NCI-H1048 (cell line): ENCODE measurements at places on chromosomes 1 and 21.

- DNase-seq = no peak
Measured at GRCh38 chr1:11924334-11925195, 1.7 kb downstream of the KIAA2013 start.

DNA sequence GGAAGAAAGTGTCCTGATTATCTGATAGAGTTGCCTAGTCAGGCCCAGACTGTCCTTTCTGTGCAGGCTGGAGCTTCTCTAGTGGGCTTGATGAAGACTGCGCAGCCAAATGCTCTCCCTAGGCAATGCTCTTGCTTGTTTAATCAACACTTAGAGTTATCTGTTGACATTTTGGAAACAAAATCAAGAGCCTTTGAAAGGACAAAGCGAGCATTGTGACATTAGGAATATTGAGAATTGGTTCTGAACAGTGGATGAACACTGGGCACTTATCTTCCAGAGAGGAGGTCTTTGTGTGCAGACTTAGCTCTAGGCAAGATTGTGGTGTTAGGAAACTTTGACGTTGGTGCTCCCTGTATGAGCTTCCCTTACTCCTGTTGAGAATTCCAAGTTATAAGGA is 94.5 kb downstream of the DNTTIP2 start:
- DNase-seq = no peak

DNA sequence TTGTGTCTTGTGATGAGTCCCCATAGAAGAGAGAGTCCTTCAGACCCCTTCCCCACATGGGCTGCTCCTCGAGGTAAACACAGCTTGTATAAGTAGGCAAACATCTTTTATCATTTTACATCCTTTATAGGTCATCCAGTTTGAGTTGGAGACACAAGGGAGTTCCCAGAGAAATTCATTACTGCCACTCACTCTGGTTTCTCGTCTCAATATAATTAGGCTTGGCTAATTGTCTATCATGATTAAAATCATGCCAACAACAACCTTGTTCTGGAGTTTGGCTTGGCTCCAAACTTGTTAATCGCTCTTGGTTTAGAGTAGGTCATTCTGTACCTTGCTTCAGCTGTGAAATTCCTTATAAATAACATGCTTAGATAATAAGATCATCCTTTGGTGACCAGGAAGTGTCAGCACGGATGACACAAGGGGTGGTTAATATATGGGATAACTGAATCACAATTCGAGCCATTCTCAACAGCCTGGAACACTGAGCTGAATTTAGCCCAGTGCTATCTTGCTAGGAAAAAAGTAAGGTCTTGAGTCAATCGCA is 70.7 kb upstream of the DAB1 start:
- DNase-seq = no peak

GRCh38 chr1:161132410-161133219 is at the start of gene DEDD:
DEDD (minus strand) TSS chr1:161132667; CDS start chr1:161124462, 8,205 bp downstream.
- peak; percentile 90 for DNase-seq

GRCh38 chr1:68301471-68302001 is 69.2 kb upstream of the WLS start:
- DNase-seq = no peak

DNA sequence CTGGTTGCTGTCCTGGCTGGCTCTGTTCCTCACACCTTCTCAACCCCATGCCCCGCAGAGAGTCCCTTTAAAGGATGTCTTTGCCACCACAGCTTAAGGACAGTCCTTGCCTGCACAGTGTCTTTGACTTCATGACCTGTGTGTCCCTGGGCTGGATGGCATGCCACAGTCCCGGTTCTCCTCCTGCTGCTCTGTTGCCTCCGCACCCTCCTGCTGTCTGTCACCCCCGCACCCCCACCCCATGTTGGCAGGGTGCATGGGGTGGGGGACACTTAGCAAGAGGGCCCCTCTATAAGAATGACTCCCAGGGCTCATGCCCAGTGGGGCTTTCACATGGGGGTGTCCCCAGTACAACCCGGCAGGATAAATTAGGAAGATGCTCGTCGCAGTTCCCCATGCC is 41.6 kb upstream of the PADI1 start:
- DNase-seq = no peak

GRCh38 chr1:100354971-100355394 is 2.7 kb downstream of the CDC14A start:
- no peak for DNase-seq

- DNase-seq = no peak
Measured at GRCh38 chr1:54323324-54323739, 82.9 kb downstream of the SSBP3 start.

DNA sequence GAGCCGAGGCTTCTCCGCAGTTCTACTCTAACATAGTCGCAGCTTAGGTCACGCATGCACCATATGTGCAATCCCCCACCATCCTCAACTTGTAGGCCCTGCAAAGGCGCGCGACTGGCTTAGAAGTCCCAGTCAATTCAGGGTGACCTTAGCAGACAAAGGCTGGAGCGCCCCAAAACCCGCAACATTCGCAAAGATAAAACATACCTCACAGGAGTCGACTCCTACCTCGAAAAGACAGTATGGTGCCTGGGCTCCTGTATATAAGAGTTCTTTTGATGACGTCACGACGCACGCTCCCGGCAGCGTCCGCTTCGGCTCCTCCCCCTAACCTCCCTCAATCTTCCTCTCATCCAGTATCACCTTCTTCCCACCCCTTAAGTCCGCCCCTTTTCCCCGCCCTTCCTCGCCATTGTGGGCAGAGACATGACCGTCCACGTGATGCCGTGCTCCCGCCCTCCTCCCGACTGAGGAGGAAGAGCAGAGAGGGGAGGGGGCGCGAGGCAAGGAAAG is at the start of gene GAS5:
GAS5 (minus strand) TSS at position 237 of the 513 bp plus-strand sequence.
- peak; percentile 100 for DNase-seq

DNA sequence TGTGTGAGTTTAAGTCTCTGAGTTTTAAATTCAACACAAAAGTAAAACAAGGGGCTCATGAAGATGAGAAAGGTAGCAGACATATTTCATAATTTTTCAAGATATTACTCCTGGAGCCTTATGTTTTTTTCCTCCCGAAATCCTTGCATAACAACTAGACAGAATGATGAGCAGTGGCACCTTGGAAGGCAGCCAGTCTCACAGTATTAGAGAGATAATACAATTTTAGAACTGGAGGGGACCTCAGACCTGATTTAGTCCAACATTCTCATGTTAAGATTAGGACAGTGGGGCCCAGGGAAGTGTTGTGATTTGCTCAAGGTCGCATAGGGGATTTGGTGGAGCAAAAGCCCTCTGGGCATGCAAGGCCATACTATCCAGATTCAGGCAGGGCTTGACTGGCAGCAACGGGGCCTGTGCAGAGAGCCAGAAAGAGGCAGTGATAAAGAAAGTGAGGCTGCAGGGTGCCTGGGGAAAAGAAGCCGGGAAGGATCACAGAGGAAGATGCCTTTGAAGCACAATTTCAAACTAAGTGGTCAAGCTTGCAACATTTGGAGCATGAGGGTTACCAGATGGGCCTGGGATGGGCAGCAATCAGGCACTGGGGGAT is 31.4 kb upstream of the BCL9 start:
- no peak for DNase-seq

GRCh38 chr1:187691439-187691838 is 862.7 kb downstream of the PLA2G4A start:
- DNase-seq = no peak

DNA sequence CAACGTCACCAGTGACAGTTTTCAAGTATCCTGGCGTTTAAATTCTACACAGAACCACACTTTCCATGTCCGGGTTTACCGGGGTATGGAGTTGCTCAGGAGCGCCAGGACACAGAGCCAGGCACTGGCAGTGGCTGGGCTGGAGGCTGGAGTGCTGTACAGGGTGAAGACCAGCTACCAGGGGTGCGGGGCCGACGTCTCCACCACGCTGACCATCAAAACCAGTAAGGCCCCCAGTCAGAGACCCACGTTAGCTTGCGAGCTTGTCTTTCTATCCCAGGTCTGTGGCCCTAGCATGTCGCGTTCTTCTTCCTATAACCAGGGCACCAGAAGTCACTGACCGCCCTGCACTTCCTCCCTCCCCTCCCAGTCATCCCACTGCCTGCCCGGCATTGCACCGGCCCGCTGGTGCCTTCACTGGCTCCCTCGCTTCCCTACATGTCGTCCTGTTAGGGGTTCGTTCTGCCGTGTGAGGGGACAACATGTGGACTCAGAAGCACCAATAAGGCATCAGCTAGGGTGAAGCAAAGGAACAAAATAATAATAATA is 27.9 kb downstream of the UMODL1 start:
- no peak for DNase-seq

GRCh38 chr21:24994717-24995116 is 612.6 kb downstream of the MRPL39 start:
- no peak for DNase-seq

DNA sequence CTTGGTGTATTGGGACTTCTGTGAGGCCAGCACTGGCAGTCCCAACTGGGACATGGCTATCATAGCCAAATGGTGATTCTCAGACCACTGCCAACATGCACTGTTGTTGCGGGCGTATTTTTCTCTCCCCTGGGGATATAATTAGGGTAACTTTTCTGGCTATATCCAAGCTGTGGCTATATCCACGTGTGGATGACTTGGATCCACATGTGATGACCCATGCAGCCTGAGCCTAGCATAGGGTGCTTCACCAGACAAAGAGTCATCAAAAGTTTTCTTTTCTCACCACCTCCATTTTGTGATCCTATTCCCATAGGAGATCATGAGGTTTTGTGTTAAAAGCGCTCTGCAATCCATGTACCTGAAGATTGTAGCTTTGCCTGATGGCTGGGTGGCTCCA is 51.2 kb upstream of the CSF3R start:
- DNase-seq = no peak

DNA sequence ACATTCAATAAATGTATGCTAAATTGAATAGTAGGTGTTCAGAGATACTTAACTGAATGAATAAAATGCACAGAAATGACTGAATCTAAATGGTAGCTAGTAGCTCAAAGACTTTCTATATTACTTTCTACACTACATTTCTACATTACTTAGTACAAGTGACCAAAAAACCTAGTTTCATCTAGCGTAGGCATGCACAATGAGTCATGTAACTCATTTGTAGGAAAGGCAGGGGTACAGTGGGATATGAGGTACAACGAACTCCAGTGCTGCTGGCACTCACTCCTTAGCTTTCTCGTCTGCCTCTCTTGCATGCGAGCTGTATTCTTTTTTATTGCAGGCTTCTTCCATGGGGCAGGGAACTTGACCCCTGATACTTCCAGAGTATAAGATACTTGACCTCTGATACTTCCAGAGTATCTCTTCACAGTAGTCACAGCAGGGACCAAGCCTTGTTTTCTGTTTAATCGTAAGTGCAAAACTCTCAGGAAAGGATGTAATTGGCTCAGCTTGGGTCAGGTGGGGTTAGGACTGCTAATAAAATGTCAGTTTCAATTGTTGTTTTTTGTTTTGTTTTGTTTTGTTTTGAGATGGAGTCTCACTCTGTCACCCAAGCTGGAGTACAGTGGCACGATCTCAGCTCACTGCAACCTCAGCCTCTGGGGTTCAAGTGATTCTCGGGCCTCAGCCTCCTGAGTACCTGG is 4.9 kb upstream of the ATP2B4 start:
- DNase-seq = no peak
